ENCODE measurements at places on chromosomes 12 and 14.

DNA sequence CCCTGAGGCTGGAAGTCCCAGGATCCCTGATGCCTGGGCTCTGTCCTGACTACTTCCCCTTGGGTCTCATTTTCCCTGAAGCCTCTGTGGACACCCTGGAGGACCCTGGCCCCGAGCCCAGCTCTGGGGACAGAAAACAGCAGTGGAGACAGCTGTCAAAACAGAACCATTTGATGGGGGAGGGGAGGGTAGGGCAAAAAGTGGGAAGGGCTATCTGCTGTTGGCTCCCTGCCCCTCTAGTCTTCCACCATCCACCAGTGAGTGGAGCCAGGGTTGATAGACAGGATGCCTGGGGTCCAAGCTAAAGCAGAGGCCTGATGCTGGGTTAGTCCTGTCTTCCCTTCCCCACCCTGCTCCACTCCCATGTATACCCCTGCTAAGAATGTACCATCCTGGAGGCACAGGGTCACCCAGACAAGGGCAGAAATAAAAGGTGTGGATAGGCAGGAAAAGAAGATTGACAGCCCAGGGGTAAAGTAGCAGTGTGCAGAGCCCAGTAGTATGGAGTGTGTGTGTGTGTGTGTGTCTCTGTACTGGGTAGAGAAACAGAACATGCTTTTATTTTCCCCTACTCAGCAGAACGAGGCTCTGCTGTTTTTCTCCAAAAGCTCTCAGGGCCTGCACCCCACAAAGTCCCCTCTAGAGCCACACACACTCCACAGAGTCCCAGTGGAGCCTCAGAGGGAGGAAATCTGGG lies 9.8 kb downstream of the ZNF385A start:
- no peak for DNase-seq

- no peak for DNase-seq
These were observed 6.0 kb upstream of the CHD4 start for GRCh38 chr12:6613015-6613775.

- DNase-seq: no peak
These were observed 128.0 kb upstream of the RAP1B start for GRCh38 chr12:68482660-68483059.

DNA sequence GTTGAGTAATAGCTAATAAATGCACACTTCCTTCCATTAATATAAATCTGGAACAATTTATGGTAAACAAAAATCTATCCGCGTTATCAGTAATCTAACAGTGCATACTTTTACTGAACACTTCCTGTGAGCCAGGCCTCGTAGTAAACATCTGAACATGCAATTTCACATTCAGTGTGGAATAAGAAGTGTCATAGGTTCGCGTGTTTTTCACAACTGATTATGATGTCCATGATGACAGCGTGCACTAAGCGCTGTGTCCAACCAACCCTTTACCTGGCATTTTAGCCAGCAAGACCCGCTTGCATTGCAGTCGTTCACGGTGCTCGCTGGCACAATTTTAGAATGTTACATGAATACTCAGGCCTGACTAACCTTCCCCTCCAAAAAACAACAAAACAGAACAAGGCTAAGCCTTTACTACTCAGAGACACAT lies 2.1 kb downstream of the PNMA1 start:
- no peak for DNase-seq

DNA sequence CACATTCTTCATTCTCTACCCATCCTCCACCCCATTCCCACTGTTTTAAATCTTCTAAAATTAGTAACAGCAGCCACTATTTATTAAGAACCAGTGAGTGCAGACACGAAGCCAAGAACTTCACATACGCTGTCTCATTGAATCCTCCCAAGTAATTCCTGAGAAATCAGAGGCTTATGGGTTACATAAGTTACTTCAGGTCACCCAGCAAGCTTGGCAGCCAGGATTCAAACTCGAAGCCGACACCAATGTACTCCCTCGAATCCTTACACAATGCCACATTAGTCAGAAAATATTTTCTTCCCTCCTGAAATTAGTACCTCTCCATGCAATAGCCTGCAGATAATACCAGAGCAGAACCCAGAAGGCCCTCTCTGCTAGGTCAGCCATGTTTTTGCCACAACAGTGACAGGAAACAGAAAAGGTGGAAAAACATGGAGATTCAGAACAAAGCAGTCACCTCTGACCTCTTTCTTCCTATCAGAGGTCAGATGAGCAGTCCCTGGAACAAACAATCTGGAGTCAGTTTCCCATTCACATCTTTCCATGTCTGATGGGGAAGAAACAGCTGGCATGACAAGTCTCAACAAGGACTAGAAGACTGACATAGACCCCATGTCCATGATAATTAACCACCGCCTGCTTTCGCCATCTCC lies 16.4 kb downstream of the NID2 start:
- no peak for DNase-seq

GRCh38 chr12:112450725-112451124 lies 32.0 kb downstream of the PTPN11 start:
- no peak for DNase-seq

GRCh38 chr14:49962621-49963020 lies 69.7 kb downstream of the ARF6 start:
- DNase-seq: peak; percentile 34

- no peak for DNase-seq
These were observed 161.2 kb downstream of the DAD1 start for GRCh38 chr14:22427771-22428231.

- no peak for DNase-seq
These were observed 65.6 kb upstream of the FUT8 start for GRCh38 chr14:65346895-65347294.

- no peak for DNase-seq
These were observed 723.7 kb downstream of the DIO2 start for GRCh38 chr14:79487632-79488031.

DNA sequence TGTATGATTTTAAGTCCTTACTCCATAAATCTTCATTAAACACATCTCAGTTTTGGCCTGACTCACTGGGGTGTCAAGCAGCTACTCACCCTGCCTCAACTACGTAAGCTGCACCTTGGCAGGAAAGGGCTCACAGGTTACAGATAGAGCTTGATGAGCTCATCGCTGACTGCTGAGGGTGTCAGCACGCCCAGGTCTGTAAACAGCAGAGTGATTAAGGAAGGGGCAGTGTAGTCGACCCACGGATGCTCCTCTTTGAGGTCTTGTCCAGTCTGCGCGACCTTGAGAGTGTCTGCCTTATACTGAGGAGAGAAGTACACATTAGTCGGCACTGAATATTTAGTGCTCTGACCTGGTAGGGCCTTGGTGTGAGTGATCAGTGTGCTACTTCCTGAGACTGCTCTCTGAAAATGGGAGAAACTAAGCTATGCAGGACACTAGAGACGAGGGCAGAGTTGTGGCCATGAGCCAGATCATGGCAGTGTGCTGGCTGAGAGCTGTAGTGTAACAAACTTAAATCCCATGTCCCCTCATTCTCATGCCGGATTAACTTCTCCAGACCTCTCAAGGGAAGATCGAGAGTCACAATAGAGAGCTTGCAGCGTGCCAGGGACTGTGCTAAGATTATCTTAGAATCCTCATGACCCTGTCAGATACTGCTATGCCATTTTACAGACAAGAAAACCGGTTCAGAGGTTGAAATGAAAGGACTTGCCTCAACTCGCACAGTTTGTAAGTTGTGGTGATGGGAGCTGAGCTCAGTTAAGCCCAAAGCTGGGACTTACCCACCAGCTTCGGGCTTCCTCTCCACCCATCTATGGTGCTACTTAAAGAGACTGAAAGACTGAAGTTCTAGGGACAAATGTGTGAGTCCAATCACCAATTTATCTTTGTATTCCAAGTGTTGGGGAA lies 11.6 kb downstream of the EIF2B1 start:
- DNase-seq: no peak

- DNase-seq: no peak
These were observed 447.0 kb downstream of the DIO2 start for GRCh38 chr14:79764323-79764722.

Measured in stimulated activated CD4-positive, alpha-beta T cell treated with anti-CD3 and anti-CD28 coated beads, TNF-alpha, amount 100 ng/mL, for 4 hours (primary cell).